GM18507 (cell line): ENCODE measurements at places on chromosomes 3 and 15.

GRCh38 chr15:93068581-93069199 is 20.3 kb downstream of the RGMA start:
- no peak for DNase-seq

DNA sequence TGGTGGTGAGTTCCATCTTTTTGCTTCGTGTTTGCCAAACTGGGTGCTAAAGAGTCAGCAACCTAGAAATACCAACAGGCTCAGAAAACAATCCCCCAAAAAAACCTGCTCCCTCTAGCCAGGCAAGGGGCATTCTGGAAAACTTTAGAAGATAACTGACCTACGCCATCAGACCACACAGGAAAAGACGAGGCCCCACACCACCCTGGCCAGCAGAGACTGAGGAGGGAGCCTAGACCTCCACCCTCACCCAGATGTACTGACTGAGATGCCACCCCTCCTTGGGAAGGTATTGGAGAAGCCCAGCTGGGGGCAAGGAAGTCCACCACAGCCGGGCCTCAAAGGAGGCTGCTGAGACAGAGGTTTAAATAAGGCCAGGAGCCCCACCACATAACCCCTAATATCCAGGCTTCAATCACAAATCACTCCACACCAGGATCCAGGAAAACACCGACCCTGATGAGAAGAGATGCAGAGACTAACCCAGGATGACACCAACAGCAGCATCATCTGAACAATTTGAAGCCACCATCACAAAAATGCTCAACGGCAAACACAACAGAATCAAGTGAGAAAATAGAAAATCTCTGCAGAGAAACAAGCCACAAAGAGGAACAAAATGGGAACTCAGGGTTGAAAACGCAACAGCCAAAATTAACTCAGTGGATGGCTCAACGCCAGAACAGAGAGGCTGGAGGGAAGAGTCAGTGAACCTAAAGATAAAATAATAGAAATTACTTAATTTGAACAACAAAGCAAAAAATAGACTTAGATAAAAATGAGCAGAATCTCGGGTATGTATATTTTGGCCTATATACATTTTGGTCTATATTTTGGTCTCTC is 61.0 kb downstream of the TPRA1 start:
- no peak for DNase-seq

DNA sequence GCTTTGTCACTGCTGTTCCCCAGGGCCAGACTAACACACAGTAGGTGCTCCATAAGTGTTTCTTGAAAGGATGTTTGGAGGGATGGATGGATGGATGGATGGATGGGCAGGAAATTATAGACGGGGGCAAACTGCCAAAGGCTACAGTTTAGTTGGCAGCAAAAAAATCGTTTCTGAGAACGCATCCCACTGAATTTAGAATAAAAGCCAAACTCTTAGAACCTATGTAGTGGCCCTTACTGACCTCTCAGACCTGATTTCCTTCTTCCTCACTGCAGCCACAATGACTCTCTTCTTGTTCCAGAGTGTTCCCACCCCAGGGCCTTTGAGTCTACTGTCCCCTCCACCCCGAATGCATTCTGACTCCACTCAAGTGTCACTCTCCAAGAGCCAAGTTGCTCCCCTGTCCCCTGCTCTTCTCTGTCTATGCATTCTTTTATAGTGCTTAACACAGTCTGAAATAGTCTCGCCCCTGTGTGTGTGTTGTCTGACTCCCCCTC is 5.2 kb upstream of the GATA2 start:
- no peak for DNase-seq

DNA sequence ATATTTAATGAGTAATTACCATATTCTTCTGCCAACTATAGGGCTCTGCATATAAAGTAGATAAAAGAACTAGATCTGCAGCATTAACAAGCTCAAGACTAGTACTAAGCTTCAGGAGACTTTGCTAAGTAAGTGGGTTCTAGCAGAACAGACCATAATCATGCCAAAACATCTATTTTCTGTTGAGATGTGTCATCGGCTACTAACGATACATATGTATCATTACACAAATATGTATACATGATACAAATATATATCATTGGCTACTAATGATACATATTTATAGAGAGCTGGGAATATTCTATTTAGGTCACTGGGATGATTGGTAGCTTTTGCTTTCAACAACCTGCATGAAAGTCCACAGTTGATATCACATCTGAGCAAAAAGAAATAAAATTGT is 185.8 kb upstream of the DCBLD2 start:
- DNase-seq, result no peak
